ENCODE measurements at places on chromosomes 1 and 21.

DNA sequence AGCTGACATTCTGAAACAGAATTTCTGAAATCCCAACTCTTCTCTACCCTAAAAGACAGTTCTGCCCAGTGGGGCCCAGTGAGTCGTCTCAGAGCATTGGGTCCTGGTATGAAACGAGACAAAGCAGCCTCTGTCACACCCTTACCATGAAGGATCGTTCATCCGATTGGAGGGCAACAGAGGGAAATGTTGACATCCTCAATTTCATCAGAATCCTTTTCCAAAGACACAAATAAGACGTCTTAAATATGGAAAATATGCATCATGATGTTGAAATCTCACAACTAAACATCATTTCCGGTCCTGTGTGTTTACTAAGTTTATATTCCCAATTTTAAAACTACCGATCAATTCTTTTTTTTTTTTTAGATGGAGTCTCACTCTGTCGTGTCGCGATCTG, 112.1 kb upstream of the SLC45A1 start:
- no peak for DNase-seq

GRCh38 chr1:172742599-172743500, 83.9 kb downstream of the FASLG start:
- peak; percentile 75 for DNase-seq

DNA sequence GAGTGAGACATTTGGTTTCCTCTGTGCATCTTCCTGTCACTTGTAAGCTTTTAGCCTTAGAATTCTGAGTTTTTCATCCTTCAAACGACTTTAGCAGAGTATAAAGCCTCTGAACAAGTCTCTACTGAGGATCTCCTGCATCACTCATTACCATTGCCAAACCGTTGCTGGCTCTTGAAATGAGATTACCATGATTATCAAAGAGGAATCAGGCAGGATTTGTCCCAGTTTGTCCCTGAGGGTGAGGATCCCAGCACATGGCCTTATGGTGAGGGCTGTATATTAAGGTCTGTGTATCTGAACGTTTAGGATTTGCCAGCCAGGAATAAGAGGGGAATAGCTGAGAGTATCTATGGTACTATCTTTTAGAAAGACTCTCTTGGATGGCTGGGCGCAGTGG, 169.5 kb upstream of the L1TD1 start:
- DNase-seq = no peak

- DNase-seq = no peak
Measured at GRCh38 chr1:48738356-48738755, 38.3 kb downstream of the BEND5 start.

DNA sequence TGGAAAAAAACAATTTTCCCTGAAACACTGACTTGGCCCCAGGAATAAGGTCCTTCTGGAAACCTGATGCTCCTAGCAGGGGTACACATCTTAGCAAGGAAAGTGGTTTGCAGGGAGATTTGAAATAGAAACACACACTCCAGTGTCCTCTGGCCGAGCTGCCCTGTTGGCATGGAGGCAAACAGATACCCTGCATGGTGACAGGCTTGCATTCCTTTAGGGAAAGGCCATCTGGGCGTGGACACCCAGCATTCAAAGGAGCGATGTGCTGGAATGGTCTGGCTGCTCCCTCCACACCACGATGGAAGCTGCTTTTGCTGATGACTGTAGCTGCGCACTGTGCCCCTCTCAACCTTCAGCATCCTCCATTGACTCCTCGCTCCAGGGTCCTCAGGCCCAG, 41.5 kb upstream of the BCAR3 start:
- no peak for DNase-seq

DNA sequence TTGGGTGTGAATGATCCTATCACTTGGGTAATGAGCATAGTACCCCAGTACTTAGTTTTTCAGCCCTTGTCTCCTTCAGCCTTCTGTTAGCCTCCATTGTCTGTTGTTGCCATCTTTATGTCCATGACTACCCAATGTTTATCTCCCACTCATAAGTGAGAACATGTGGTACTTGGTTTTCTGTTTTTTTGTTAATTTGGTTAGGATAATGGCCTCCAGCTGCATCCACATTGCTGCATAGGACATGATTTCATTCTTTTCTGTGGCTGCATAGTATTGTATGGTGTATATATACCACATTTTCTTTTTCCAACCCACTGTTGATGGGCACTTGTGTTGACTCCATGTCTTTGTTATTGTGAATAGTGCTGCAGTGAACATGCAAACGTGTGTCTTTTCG, 39.6 kb upstream of the GPR52 start:
- DNase-seq = no peak

DNA sequence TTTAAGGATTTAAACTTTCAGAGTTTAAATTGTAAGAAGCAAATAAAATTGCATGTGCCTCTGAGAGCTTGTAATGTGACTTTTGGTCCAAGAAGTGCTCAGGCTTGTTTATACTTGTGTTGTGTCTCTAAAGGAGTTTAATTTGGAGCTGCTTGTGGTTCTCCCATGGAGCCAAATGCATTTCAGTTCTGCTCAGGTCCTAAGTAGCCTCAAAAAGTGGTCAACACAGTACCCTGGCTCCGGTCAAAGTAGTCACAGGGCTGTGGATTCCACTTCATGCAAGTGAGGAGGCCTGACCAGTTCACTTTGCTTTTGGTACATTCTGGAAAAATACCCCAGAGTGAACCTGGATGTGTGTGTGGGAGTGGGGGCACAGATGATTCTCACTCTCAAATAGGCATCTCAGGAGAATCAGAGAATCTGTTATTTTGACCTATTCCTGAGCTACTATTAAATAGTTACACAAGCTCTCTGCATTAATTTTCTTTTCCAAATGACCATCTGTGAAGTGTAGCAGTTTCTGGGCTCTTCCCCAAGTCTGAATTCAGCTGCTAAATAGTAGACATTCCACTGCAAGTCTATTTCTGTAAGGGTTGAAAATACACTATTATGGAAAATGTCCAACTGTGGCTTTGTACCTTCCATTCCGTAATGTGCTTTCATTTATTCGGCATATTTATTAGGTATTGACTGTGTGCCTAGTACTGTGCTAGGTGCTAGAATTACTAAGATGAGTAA, 31.7 kb upstream of the AGO1 start:
- no peak for DNase-seq

DNA sequence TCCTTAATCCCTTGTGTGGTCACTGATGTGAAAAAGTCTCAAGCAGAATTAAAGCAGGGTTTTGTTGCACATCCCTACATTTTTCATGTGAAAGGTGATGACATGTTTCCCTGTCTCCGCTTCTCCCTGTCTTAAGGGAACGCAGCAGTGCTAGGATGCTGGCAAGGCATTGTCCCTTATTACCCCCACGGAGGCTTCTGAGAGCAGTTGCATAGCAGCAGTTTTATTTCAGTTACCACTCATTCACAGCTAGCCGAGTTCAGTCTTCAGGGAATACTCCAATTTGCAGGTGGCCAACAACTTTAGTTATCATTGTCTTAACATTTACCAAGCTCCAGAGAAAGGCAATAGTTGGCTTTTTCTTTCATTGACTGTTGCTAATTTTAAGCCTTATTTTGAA, 89.1 kb downstream of the CLEC20A start:
- DNase-seq = no peak

GRCh38 chr21:31354604-31355443, 10.8 kb upstream of the TIAM1 start:
- no peak for DNase-seq

- no peak for DNase-seq
Measured at GRCh38 chr1:81111818-81112217, 688.9 kb upstream of the ADGRL2 start.

DNA sequence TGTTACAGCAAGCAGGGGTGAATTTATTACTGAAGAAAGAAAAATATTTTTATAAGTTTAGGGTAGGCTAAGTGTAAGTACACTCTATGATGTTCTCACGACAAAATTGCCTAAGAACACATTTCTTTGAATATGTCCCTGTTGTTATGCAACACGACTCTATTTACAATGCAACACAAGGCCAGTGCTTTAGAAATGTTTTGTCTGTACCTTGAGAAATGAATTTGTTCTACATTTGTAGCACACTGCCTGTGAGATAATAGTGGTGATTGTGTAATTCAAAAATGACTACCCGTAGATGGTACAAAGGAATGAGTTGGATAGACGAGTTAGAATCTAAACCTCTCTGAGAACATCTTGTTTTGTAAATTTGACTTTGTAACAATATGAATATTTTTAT, 63.7 kb upstream of the IGSF5 start:
- no peak for DNase-seq

DNA sequence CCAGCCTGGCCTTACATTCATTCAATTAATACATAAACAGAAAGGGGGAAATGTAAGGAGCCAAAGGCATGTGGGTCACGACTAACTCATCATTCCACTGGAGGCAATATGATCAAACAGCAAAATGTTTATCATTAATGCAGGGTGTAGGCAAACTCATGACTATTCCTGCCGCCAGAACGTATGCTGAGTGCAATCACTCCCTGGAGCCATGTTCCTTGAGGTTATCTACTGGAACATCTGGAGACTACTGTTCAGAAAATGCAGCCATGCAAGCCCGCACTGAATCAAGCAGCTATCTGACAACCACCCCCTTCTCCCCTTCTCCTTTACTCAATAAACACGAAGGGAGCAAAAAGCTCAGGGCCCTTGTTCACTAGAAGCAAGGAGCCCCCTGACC, 267.6 kb downstream of the COL11A1 start:
- no peak for DNase-seq

DNA sequence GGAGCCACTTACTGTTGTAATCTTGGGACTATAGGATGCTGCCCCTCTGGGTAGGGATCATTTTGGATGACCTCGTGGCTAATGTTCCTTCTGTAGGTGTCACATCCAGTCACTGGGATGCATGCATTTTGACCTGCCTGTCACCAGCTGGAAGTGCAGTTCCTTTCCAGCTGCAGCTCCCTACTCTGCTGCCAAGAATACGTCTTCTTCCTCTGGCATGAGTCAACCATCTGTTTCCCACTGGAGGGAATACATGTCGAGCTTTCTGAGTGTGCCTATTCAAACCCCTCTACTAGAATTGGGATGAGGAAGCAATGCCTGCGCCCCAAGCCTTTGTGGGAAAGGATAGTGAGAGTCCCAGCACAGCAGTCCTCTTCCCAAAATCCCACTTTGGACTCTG, 415.5 kb upstream of the ADAMTS5 start:
- DNase-seq = no peak

DNA sequence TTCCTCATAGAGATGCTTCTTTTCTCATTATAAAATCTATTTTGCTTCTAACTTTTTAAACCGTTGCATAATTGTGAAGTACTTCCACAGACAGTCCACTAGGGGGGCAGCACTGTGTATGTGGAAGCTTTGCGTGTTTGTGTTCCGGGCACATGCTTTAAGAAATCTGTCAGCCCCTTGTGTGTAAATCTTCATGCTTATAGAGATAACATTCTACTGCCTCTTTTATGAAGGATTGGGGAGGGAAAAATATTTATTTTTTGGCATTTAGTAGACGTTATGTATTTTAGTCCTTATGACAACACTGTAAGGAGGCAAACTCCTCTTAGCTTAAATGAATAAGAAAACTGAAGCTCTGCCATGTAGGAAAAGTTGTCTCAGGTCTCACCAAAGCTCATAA, 157.3 kb upstream of the PTGFR start:
- no peak for DNase-seq

- DNase-seq = no peak
Measured at GRCh38 chr21:42701706-42702456, 48.5 kb downstream of the PDE9A start.

DNA sequence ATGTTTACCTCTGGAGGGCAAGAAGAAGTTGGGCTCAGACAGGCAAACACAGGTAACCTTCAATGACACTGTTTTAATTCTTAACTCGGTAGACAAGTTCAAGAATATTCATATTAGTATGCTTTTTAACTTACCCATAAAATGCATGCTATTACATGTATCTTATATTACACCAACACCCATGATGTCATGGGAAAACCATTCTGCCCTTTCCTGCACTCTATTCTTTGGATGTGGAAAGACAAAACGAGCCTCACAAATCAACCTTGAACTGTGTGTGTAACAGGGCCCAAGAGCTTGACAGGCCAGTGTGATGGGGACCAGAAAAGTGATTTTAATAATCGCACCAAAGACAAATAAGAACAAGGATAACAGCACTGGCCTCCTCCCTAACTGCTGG, 22.6 kb upstream of the RAP1GAP start:
- DNase-seq = no peak

GRCh38 chr1:213443415-213443814, 392.4 kb downstream of the RPS6KC1 start:
- DNase-seq = no peak

DNA sequence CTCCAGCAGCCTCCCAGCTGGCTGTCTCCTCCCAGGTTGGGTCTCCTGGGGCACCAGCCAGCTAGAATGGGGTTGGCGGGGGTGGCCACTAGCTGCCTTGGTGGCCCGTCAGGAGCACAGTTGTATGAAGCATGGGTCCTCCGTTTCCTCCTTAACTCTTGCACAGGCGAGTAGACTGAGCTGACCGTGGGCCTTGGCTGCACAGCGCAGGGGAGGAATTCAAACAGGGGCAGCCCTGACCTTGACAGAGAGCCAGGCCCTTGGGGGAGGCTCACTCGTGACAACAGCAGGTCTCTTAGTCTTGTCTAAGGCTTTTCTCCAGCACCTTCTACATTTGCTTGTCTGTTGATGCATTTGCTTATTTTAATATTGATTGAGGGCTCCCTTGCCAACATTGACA, 114.1 kb downstream of the PRDM2 start:
- no peak for DNase-seq

DNA sequence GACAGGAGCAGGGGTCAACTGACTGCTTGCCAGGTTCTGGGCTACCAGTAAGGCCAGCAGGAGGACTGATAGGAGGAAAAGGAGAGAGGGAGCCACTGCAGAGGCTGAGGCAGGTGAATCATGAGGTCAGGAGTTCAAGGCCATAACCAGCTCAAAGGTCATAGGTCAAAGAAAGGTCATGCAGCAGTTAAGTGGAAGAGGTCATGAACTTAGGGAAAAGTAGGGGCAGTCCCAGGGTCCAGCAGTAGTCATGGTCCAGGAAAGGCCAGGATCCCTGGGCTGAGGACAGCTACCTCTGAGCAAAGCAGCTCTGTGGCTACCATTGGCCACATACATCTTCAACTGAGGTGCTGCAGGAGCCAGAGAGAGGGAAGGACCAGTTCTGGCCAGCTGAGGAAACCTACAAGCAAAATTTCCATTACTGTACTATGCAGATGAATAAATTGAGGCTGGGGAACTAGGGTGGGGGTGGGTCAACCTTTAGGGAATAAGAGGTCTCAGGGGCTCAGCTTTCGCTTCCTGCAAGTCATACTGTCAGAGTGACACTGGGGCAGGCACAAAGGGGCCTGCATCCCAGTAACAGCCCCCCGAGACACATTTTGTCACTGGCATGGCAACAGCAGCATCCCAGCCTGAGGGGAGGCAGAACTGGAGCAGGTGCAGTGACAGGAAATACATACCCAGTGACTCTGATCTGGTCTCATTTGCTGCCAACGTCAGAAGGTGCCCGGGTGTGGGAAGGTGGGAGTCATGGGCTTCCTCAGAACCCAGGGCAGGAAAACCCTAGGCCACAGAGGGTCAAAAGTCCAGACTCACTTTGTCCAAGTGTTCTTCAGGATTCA, 5.2 kb upstream of the INPP5B start:
- no peak for DNase-seq

GRCh38 chr1:97738270-97738669, 182.6 kb downstream of the DPYD start:
- no peak for DNase-seq

GRCh38 chr21:17461014-17461413, 51.8 kb upstream of the CXADR start:
- no peak for DNase-seq

GRCh38 chr1:66533804-66534740, at the start of gene SGIP1:
TSS of gene SGIP1 (plus strand) at chr1:66534153. CDS start at chr1:66534359, 206 bp downstream.
- peak; percentile 13 for DNase-seq

- DNase-seq = no peak
Measured at GRCh38 chr1:67166196-67166595, at the start of gene IL23R. TSS of gene IL23R (plus strand) at chr1:67166454. CDS start at chr1:67168121, 1,667 bp downstream.

Measured in B cell (primary cell).